ENCODE measurements at places on chromosomes 6 and 20.

GRCh38 chr6:154638369-154638768 lies 94.8 kb upstream of the SCAF8 start:
- no peak for DNase-seq

- no peak for DNase-seq
Observed at GRCh38 chr6:3509336-3509735, 52.5 kb upstream of the SLC22A23 start.

GRCh38 chr6:155014670-155015300 lies 19.7 kb downstream of the TIAM2 start:
- DNase-seq: no peak

- DNase-seq: no peak
Observed at GRCh38 chr6:105359419-105360370, 43.2 kb downstream of the PREP start.

DNA sequence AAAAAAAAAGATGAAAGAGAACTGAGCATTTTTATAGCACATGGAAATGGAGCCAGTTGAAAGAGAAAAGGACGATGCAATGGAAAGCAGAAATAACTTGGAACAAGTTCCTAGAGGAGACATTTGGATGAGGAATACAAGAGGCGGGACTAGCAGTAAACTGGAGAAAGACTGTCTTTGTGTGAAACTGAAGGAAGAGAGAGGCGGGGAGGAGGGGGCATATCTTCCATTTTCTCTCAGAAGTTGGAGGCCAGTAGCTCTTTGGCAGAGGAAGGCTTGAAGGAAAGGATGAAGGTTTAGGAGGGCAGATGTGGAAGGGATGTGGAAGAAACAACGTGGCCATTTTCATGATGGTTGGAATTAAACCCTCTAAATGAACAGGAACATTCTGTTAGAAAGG lies 33.0 kb upstream of the ADGRF1 start:
- DNase-seq: no peak

- DNase-seq: no peak
Observed at GRCh38 chr20:41475503-41475902, 108.9 kb upstream of the EMILIN3 start.

DNA sequence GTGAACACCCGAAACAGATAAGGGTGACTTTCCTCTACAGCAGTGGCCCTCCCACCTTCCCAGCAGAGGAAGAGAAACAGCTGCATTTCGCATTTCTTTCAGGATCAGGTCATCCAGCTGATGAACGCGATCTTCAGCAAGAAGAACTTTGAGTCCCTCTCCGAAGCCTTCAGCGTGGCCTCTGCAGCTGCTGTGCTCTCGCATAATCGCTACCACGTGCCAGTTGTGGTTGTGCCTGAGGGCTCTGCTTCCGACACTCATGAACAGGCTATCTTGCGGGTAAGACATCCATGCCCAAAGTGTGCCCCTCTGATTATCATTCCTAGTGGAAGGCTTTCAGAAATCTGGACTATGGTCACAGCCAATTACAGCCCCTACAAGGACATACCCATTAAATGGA lies 27.8 kb upstream of the MROH8 start:
- DNase-seq: no peak

DNA sequence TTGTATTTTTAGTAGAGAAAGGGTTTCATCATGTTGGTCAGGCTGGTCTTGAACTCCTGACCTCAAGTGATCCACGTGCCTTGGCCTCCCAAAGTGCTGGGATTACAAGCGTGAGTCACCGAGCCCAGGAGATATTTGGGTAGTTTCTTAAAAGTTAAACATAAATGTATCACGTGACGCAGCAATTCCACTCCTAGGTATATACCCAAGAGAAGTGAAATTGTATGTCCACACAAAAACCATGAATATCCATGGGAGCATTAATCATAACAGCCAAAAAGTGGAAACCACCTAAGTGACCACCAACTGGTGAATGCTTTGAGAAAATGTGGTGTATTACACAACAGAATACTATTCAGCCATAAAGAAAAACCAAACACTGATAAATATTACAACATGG lies 164.8 kb downstream of the MRPL14 start:
- no peak for DNase-seq

DNA sequence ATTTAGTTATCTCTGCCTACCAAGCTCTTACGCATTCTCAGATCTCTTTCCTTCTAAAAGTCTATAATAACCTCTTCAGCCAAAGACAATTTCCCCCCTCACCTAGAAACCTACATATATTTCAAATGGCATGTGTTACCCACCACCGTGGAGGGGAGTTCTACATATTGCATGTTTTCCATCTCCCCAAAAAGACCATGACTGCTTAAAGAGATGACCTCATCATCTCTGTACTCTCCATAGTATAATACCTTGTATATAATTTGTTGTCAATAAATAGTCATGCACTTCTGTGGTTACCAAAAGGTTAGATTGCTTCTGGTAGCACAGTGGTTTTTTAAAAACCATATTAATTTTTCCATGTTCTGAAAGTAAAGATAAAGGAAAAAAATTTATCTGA lies 148.4 kb downstream of the TBX18 start:
- DNase-seq: no peak

DNA sequence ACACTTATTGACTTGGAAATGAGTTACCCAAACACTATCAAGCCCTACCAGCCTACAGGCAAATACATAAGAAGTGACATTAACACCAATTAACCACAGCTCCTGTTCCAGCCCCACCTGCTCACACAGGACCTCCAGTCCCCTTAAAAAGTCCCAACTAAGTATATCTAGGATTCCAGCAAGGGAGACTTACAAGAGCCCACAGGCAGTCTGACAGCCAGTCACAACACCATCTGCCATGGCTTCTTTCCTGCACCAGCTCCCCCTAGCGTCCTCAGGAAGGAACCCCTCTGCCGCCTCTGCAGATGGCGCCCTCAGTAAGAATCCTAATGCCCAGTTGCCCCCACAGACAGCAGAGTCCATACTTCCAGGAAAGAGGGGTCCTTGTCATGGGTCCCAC lies 122.1 kb downstream of the HIVEP2 start:
- no peak for DNase-seq

GRCh38 chr6:101458826-101459225 lies 65.3 kb downstream of the GRIK2 start:
- DNase-seq: no peak

GRCh38 chr20:39830903-39831302 lies 858.1 kb downstream of the MAFB start:
- DNase-seq: no peak

DNA sequence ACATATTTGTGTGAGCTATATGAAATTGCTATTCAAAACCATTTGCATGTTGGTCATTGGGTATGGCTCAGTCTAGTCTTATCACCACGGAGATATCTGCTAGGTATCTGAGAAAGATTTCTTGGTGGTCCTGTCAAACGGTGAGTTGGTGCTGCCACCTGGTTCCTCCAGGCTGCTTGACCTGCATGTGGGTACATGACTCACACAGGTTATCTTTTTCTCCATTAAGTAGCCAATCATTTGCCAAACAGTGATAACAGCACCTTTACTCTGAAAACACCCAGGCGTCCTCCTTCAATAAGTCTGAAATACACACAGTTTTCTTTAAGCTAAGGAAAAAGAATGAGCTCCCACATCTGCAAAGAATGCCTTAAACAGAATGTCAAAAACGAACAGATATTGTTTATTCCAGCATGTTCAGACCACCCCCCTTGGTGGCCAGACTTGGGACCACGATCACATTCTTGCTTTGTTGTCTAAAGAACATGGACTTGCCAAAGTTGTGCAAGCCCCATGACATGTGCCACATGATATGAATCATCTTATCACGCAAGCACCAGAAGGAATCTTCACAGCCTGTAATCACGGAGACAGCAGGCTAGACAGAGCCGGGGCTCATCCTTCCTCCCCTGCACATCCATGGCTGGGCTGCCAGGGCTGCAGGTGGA lies 200.7 kb upstream of the THBS2 start:
- no peak for DNase-seq

GRCh38 chr6:163253556-163254213 lies 160.8 kb upstream of the QKI start:
- DNase-seq: no peak

DNA sequence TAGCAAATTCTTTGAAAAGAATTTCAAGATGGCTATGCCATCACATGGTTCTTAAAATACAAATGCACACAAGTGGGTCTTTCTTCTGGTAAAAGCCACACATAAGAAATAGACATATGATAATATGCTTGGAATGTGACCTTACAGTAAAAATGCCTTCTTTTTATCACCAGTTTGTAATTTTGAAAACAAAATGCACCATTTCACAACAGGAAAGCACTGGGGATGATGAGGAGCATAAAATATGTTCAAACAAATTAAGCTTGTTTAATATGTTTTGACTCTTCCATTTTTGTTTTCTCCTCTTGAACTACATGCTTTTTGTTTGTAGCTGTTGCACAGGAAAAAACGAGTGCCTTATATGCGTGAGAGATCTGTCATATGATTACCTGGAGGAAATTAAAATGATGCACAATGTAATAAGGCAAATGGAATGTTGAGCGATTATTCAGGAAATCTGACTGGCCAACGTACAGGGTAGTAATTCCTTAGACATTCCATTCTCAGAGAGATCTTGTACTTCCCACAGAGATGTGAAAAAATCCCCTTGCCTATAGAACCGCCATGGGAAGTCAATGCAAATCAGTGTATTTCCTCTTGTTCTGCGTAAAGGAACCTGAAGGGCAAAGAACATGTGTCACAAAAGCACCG lies 911.6 kb downstream of the TFAP2A start:
- no peak for DNase-seq

- no peak for DNase-seq
Observed at GRCh38 chr6:41935193-41935574, 6.4 kb downstream of the CCND3 start.

DNA sequence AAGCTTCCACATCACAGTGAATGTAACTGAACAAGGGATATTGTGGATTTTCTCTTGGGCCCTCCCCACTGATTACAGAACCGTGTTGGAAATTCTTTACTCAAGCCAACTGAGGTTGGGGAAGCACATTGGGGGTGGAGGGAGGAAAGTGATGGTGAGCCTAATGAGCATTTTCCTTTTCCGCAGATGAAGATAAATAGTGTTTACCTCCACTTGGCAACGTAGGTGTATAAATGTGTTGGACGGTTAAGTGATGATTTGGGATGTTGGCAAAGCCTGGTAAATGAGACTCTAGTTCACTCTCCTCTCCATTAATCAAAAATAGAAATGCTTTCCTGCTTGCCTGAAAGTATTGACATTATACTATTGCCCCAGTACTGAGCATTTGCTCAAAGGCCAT lies 27.1 kb upstream of the NRN1 start:
- no peak for DNase-seq

DNA sequence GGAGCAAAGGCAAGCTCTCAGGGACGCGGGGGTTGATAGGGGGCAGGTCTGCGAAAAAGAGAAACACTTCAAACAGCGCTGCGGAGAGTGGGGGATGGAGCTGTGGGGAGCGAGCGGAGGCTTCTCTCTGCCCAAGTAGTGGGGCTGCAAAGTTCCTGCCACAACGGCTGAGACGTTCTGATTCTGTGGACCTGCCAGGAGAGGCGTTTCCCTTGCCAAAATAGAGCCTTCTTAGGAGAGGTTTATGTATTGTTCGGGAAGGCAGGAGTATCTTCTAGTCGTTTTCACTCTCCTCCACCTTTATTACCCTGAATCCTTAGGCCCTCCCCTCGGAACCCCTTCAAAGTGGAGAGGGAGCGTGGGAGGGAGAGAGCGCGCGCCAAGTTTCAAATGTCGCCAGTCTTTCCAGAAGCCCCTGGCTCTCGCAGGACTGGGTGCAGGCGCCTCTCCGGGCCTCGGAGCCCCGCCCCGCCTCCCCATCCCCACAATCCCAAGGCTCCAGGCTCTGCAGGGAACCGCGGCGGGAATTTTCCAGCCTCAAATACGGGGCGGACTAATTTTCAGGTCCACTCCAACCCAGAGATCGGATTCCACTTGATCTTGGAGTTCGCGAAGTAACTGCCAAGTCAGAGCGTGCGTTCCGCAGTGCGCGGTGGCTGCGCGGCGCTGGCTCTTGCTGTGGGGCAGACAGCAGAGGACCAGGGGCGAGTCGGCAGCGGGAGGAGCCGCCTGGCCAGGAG lies 10.0 kb upstream of the POU3F2 start:
- DNase-seq: no peak

DNA sequence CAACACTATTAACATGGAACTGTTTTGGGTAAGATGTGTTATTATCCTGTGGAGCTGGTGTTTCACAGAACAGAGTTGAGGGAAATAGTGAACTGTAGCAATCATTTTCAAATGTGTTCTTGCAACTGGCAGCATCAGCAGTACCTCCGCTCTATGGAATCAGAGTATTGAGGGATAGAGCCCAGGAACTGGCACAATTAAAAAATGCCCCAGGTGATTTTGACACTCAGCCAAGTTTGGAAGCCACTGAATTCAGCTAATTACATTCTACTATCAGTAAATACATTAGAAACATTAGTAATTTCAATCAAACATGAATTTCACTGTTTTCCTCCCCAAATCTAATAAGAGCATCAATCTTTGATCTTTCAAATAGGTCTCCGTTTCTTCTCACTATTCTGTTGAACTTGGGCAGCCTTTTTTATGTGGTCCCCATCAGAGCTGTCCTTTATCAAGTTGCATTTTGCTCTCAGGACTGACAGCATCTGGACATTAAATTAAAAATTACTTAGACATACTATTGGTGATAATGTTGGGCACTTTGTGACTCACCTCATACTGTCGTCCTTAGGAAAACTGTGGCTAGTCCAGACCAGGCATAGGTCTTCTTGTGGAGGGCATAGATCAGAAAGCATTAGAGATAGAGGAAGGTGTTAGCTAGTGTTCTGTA lies 251.5 kb downstream of the DHX35 start:
- DNase-seq: no peak

DNA sequence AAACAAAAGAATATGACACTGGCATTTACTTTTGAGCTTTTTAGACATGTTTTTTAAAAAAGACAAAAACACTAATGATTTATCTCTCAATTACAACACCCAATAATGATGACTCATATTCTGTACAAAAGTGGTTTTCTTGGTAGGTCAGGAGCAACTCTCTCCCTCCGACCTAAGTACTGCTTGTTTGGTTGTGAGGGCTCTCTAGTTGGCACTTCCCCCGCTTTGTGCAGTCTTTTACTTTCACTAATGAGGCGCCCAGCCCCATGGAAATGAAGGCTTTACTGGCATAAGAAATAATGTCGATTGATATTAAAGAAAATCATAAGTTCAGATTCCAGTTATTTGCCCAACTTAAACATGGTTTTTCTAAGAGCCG lies 1.3 kb downstream of the KPNA5 start:
- DNase-seq: no peak

Data from cortex of kidney (tissue), 1 donor.